ENCODE measurements at places on chromosomes 4 and X.

DNA sequence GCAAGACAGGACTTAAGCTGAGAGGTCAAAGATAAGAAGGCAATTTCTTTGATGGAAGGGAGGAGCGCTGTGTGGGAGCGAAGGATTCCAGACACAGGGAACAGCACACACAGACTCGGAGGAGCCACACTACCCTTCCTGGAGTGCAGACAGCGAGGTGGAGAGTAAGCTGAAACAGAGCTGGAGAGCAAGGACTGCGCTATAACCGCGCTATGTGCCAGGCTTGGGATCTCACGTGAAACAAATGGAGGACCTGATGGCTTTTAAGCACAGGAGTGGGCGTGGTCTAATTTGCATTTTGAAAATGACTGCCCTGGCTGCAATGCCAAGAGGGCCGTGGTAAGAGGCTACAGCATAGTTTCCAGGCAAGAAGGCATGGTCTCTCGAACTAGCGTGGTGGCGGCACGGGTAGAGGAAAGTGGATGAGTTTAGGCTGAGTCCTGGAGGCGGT lies 113.9 kb upstream of the SORBS2 start:
- no peak for DNase-seq

GRCh38 chrX:68992821-68993397 lies 164.1 kb downstream of the EFNB1 start:
- DNase-seq: no peak

DNA sequence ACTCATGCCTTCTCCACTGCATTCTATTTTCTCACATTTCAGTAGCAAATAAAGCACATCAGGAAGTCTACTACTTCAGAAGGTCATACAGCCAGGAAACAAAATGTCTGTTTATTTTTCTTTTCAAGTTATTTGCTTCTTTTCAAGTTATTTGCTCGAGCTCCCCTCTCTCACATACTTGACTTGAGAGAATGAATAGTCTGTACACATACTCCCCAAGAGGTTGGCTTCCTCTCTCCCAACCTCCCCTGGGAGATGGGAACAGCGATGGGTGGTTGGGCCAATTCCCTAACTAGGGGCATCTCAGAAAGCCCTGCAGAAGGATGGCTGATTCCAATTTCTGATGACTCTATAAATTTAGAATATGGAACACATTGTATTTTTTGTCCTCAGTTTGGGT lies 64.7 kb upstream of the PTPN13 start:
- peak; percentile 61 for DNase-seq

- DNase-seq: no peak
These were observed 2.5 kb upstream of the EFNB1 start for GRCh38 chrX:68826113-68826980.

DNA sequence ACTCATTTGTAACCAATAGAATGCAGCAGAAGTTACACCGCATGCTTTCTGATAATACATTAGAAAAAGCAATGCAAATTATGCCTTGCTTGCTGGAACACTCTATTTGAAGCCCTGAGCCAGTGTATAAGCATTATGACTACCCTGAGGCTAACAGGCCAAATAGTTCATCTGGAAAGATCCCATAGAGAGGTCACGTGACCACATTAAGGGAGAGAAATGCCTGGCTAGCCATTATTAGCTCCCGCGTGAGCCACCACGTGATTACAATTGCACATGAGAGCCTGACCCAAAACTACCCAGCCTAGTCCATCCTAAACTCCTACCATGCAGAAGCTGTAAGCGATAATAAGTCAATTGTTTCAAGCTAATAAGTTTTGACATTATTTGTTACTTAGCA lies 472.9 kb upstream of the GALNTL6 start:
- no peak for DNase-seq

DNA sequence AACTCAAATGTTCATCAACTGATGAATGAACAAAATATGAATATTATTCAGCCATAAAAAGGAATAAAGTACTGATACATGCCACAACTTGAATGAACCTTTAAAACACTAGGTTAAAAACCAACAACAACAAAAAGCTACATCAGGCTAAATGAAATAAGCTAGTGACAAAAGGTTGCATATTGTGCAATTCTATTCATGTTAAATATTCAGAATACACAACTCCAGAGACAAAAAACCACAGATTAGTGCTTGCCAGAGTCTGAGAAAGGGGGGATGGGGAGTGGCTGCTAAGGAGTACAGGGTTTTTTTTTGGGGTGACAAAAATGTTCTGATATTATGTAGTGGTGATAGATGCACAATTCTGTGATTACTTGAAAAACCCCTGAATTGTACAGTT lies 58.5 kb downstream of the HAUS3 start:
- DNase-seq: no peak

DNA sequence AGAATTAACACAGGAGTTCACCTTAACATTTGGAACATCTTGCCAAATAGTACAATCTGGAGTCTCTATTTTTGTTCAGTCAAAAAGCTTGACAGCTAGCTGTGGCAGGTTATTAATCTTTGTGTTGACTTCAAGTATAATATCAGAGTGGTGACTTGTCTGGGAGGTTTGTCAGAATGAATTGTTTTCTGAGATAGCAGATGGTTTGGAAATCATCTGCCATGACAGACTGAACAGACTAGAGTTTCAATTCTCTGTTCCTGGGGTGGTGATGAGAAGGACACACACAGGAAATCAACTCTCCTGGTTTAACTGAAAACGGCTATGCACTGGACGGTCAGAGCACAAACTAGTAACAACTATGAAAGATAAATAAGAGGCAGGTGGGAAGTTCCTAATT lies 203.3 kb upstream of the EMCN start:
- no peak for DNase-seq

DNA sequence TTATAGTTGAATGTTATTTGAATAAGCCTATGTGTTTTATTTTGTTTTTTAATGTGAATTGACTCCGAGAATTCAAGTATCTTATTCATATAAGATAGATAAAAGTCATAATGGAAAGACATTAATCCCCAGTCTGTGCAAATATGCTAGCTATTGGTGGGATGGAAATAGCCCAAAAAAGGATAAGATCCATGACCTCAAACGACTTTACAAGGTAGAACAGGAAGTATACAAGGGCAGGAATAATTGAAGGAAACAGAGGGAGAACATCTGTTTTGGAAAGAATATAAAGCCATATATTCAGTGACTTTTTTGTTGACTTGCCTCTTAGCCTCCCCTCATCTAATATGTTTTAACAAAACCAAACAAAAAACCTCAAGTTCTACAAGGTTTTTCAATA lies 9.0 kb downstream of the ABCE1 start:
- no peak for DNase-seq
